ENCODE measurements at places on chromosomes 3 and 15. TPM values are rescaled to one million over a fixed set of nuclear protein-coding genes. Genes with fewer than 3 reads are reported as not detected.

Gene MEX3B
- total RNA-seq: 0.27 TPM

DNA sequence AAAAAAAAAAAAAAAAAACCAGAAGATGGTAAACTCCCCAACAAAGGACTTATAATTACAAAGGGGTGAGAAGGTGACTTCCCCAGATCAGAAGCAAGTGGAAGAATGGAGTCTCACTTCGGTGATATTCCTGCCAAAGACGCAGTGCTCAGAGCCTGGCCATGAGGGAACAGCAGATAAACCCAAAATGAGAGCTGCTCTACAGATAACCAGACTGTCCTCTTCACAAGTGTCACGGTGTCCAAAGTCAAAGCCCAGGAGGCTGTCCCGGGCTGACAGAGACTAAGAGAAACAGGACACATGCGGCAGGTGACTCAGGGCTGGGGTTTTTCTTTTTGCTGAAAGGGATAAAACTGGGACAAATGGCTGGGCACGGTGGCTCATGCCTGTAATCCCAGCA, 48.8 kb downstream of the HMCES start:
- DNase-seq: no peak

DNA sequence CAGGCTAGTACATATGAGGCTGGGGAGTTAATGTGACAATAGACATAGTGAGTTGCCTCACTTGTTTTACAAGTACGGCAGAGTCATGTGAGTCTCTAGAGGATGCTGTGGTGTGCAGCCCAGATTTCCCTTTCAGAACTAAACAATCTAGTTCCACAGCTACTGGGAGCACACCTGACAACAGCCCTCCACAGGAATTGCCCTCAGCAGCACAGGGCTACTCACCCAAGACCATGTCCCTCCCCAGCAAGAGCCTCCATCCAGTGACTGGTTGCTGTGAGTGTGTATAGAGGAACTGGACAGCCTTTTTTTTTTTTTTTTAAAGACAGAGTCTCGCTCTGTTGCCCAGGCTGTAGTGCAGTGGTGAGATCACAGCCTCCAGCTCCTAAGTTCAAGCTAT, 40.2 kb upstream of the UBE2E2 start:
- DNase-seq: no peak

- no peak for DNase-seq
Measured at GRCh38 chr3:72411126-72411525, 437.1 kb downstream of the SHQ1 start.

GRCh38 chr15:70504988-70505387, 258.4 kb downstream of the UACA start:
- DNase-seq: no peak
